ENCODE measurements at places on chromosomes 2 and 18. TPM values are rescaled to one million over a fixed set of nuclear protein-coding genes. Genes with fewer than 3 reads are reported as not detected.

- H3K36me3 ChIP-seq = no peaks in the 10 kb centered on the region
- H3K4me3 ChIP-seq = no peak overlapping the region
- no peak overlapping the region for H3K27ac ChIP-seq
- peaks cover 2% of the 10 kb centered on the region for H3K27me3 ChIP-seq
- no peak for DNase-seq
Observed at GRCh38 chr18:61496374-61496773, 163.1 kb downstream of the CDH20 start.

- peaks cover 2% of the 10 kb centered on the region for H3K36me3 ChIP-seq
- no peak for DNase-seq
- peaks cover 2% of the 10 kb centered on the region for H3K27me3 ChIP-seq
- H3K4me1 ChIP-seq = no peaks in the 10 kb centered on the region
- no peak overlapping the region for H3K27ac ChIP-seq
- no peak overlapping the region for H3K4me3 ChIP-seq
Observed at GRCh38 chr2:36097022-36097421, 258.6 kb upstream of the CRIM1 start.

DNA sequence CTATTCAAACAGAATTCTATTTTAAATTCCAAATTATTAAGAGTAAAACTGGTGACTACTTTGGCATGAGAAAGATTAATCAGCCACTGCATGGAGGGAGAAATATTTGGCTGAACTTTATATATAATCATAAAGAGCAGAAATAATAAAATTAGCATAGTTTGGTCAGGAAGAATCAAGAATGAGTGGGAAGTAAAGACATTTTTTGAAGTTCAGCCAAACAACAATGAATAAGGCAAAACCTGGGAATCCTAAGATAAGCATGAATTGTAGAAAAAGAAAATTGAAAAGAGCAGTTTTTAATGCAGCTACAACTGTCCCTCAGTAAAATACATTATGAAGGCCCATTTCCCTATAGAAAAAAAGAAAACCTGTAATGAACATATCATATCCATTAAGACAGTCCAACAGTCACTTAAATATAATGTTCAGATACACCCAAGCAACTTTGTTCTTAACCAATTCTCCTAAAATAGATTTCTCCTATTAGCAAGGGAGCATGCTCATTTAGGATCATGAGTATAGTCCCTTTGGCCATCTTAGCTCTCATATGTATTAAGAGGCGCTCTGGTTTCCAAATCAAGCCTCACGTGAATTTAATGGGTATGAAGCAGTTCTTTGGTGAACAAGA is 6.5 kb downstream of the TMEM17 start:
- no peaks in the 10 kb centered on the region for H3K4me1 ChIP-seq
- no peaks in the 10 kb centered on the region for H3K36me3 ChIP-seq
- H3K4me3 ChIP-seq = no peak overlapping the region

DNA sequence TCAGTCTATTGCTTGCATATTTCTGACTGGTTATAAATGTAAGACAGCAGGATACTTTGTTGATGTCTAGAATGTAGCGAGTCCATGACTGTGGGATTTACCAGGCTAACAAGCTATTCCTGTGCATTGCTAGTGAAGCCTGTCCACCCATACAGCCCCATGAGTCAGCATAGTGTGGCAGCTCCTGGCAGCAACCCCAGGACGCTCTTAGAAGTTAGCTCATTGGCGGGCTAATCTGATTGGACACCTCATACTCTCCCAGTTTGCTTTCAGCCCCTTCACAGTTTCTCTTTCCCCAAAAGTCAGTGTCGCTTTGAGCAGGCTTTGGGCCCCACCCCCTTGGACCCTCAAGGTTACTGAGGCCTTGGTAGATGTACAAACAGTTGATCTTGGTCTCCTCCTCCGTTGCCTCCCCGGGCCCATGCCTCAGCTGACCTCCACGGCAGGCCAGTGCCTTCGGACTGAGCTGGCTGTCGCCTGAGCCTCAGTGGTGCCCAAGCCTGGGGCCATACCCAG is 48.0 kb downstream of the COA5 start:
- peaks cover 18% of the 10 kb centered on the region for H3K36me3 ChIP-seq
- DNase-seq = no peak
- H3K27ac ChIP-seq = no peak overlapping the region
- H3K4me1 ChIP-seq = no peaks in the 10 kb centered on the region

DNA sequence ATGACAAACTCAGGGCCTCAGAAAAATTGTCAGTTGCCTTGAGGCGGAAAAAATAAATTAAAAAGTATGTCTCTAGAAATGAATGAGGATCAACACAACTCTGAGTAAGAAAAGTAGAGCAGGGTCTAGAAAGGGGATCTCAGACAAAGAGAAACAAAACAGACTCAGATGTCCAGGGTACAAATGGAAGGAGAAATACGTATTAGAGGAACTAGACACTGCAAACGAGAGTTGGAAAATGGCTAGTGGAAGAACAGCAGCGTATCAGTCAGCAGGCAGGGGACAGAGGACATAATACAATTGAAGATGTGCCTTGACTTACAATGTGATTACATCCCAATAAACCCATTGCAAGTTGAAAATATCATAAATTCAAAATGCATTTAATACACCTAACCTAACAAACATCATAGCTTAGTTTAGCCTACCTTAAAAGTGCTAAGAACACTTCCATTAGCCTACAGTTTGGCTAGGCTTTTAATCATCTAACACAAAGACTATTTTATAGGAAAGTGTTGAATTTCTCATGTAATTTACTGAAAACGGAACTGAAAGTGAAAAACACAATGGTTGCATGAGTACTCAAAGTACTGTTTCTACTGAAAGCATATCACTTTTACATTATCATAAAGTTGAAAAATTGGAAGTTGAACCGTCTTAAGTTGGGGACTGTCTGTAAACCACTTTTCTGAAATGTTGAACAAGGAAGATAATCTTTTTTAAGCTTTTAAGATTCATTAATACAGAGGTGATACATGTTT is 182.8 kb downstream of the NBAS start:
- no peak overlapping the region for H3K27ac ChIP-seq
- H3K4me1 ChIP-seq = peaks cover 14% of the 10 kb centered on the region
- H3K4me3 ChIP-seq = no peak overlapping the region
- H3K27me3 ChIP-seq = no peaks in the 10 kb centered on the region

GRCh38 chr2:84779781-84780180 is 101.1 kb downstream of the TRABD2A start:
- H3K4me3 ChIP-seq = no peak overlapping the region
- no peak overlapping the region for H3K27ac ChIP-seq
- H3K36me3 ChIP-seq = peaks cover 9% of the 10 kb centered on the region
- no peak for DNase-seq
- H3K4me1 ChIP-seq = peaks cover 68% of the 10 kb centered on the region

GRCh38 chr2:220276741-220277444 is 649.5 kb downstream of the SLC4A3 start:
- no peaks in the 10 kb centered on the region for H3K4me1 ChIP-seq
- peaks cover 2% of the 10 kb centered on the region for H3K27me3 ChIP-seq
- no peak for DNase-seq

The NEUROD1 gene
- total RNA-seq = not detected

The CIDEA gene
- total RNA-seq = not detected

The ZSWIM2 gene
- not detected for total RNA-seq

The GPR45 gene
- not detected for total RNA-seq

The SLC1A4 gene
- total RNA-seq = 15.9 TPM
